ENCODE measurements at places on chromosomes 13 and 19.
A peak's percentile ranks its signal among the peaks of the same experiment; 100 is the strongest.

GRCh38 chr19:5113633-5114586 lies 145.0 kb downstream of the KDM4B start:
- DNase-seq = no peak

GRCh38 chr13:51287758-51288157 lies 51.7 kb upstream of the SERPINE3 start:
- no peak for DNase-seq

GRCh38 chr13:112859128-112859816 lies 109.7 kb upstream of the MCF2L start:
- no peak for DNase-seq

DNA sequence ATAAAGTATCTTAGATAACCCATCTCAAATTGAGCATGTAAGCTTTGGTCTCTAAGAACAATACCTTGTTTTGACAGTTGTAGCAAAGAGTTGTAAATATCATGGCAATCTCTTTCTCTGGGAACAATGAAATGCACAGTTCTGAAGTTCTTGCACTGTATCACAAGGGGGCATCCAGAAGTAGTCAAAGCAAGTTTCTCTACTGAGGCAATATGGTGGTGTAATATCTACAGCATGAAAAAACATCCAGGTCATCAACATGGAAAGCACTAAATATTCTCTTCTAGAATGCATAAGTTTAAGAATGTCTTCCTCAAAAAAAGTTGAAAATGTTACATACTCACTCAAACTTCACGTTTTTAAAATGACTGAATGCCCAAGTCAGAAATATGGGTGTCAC lies 19.6 kb downstream of the MTMR6 start:
- DNase-seq = no peak

DNA sequence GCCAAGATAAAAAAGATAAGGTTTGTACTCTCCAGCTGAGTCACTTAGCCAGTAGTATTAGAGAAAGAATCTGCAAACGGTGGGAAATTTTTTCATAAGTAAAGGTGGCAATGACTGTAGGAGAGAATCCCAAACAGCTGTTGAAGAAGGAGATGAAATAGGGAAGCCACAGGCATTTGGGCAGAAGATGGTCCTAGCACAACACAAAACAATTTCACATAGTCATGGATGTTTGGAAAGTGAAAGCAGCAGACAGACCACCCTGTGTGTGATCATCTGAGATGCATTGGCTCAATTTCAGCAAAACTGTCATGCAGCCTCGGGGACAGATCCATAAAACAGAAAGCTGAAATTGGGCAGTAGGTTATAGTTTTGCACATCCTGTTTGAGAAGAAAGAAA lies 2832.4 kb downstream of the PCDH9 start:
- no peak for DNase-seq

DNA sequence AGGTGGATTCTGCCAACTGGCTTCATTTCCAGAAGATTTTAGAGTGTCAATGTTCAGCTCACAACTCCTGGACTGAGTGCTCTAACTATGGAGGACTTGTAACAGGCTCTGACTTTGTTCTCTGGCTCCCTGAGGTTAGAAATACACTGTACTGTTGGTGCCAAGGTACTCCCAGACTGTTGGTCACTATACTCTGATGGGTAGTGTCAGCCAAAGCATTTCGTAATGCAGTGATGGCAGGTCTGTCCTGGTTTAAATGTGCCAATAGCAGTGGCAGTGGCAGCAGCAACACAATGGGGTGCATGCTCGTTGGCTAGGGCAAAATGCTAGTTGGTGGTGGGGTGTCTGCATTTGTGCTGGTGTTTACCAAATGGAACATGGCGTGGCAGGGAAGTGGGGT lies 472.2 kb downstream of the TDRD3 start:
- no peak for DNase-seq

DNA sequence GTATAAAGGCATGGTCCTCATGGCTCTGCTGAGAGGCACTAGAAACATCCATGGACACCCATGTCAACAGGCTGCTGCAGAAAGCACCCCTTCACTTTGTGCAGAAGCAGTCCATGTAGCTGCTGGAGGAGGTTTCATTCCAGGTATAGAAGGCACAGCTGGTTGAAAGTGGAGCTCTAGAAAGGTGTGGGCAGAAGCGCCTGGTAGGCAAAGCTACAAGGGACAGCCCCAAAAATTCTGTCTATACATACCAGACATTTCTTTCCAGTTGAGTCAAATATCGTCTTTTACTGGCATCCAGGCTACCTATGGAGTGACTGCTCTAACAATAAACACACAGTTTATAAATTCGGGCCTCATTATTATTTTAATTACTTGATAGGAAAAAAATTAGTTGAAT lies 129.3 kb downstream of the ENOX1 start:
- no peak for DNase-seq

GRCh38 chr13:112007191-112007590 lies 59.8 kb upstream of the SOX1 start:
- no peak for DNase-seq

DNA sequence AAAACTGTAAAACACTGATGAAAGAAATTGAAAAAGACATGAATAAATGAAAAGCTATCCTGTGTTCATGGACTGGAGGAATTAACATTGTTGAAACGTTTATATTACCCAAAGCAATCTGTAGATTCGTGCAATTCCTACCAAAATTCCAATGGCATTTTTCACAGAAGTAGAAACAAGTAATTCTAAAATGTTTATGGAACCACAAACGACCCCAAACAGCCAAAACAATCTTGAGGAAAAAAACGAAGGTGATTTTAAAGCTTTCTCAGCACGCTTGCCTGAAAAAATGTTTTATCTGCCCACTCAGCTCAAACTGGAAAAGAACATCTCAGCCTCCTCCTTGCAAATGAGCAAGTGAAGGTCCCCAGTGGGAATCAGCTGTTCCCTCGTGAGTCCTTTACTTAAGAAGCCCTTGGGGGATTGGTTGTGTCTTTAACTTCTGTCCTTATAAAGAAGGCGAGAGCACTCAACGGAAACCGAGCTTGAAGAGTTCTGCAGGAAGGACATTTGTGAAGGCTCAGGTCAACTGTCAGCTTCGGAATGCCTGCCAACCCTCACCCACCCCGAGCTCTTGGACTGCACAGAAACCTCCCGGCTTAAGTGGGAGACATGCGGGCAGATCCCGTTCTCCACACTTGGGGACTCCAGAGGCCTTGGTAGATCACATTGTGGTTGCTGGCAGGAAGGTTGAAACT lies 256.0 kb upstream of the IRS2 start:
- no peak for DNase-seq

DNA sequence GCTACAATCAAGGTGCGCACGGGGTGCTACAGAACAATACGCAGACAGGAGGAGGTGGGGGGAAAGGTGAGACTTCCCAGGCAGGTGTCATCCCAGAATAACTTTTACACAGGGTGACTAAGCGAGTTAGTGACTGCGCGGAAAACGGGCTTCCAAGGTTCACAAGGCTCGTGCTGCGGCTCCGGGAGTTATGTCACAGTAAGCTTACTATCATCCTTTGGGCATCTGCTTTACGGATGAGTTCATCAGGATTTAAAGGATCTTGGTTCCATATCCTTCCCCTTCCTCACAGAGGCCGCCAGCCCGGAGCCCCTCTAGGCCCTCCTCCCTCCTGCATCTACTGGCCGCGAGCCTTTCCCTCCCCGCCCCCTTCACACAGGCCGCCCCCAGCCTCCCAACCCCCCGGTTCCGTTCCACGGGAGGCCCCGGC lies 474 bp upstream of the IFT88 start:
- peak; percentile 57 for DNase-seq

- DNase-seq = no peak
These were observed 607.6 kb downstream of the PCDH17 start for GRCh38 chr13:58238972-58239773.

DNA sequence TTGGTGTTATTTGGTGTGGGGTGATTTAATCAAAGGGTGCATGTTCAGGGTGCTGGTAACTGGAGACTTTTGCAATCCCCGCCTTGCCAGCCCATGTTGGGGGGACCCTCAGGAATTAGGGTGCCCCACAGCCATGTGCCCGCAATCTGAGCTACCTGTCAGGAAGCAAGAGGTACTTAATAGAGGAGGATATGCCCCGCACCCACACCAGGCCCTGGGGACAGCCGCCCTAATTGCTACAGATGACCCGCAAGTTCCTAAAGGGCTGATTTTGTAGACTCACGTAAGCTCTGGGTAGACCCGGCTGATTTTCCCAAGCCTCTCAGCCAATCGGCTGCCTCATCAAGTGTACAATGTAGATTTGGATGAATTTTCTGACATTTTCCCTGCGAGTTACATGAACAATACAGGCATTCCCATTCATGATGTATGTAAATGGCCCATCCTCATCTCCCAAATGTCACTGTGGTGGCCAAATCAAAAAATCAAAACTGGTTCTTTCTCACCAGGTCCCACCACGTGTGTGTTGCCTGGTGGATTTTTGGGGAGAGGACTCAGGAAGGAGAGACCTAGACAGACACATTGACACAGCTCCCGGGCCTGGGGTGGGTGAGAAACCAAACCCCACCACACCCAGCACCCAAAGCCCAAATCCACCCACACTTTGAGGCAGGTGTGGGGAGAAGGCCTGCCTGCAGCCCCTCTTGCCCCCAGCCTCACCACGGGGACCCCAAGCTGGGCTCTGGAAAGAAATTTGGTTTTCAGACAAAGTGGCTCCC lies 119.2 kb upstream of the SPACA7 start:
- DNase-seq = no peak

- DNase-seq = no peak
These were observed 9.8 kb upstream of the KCNN4 start for GRCh38 chr19:43790587-43790986.

GRCh38 chr19:43997631-43998290 lies 5.0 kb upstream of the ZNF230 start:
- no peak for DNase-seq

- DNase-seq = peak; percentile 56
These were observed 11.7 kb downstream of the PRR36 start for GRCh38 chr19:7862413-7862951.

GRCh38 chr13:26771796-26772195 lies 11.2 kb upstream of the GPR12 start:
- DNase-seq = no peak

DNA sequence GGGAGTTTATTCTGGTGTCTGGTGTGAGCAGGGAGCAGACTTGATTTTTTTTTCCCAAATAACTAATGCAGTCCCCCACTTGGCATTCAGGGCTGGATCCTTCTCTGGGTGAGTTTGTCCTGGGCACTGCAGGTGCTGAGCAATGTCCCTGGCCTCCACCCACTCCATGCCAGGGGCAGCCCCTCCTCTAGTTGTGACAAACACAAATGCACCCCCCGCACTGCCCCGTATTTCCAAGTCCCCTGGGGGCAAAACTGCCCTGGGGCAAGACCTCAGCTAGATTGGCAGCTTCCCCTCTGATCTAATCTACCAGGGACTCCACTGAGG lies 6.4 kb downstream of the MOB3A start:
- no peak for DNase-seq

GRCh38 chr19:44202974-44203373 lies 9.4 kb upstream of the ZNF227 start:
- DNase-seq = no peak

DNA sequence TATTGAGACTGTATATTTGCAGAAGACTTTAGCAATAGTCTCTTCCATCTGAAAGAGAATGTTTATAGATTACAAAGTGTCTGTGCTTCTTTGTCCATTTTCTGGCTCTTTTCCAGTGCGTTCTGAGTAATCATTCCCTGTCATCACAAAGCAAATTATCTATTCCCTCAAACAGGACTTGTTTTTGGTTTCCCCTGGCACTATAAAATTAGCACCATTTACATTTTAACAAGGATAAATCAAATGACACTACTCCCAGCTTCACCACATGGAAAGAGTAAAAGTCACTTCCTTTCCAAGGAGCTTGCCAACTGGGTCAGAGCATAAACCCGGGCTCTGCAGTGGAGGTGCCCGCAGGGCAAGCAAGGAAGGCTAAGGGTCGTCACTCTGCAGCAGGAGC lies 88.1 kb downstream of the SHISA2 start:
- DNase-seq = no peak

DNA sequence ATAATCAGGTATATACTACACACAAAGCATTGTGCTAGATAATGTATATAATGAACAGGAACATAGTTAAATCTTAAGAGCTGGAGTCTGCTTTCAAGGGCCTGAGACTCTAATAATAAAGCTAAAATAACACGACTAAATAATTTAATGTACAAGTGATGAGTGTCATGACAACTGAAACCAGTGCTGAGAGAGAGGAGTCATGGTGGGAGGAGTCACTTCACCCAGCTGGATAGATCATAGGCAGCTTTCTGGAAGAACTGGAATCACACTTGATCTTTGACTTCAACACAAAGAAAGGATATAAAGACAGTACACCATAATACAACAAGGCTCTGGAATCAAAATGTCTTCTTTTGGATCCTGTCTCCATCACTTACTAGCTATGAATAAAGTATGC lies 7.1 kb downstream of the RBM26 start:
- no peak for DNase-seq

GRCh38 chr13:113730258-113730691 lies 28.8 kb upstream of the TMEM255B start:
- no peak for DNase-seq

DNA sequence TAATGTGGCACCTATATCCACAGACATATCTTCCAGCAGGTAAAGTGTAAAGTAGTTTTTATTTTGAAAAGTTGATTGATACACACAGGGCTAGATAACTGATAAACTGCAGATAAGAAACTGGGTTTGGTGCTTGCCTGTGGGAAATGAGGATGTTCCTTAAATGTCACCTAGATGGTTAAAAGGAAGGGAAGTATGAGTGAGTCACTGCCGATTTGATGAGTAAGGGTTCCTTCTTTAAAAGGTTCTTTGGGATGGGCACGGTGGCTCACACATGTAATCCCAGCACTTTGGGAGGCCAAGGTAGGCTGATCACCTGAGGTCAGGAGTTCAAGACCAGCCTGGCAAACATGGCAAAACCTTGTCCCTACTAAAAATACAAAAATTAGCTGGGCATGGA lies 73.8 kb upstream of the FRY start:
- no peak for DNase-seq

DNA sequence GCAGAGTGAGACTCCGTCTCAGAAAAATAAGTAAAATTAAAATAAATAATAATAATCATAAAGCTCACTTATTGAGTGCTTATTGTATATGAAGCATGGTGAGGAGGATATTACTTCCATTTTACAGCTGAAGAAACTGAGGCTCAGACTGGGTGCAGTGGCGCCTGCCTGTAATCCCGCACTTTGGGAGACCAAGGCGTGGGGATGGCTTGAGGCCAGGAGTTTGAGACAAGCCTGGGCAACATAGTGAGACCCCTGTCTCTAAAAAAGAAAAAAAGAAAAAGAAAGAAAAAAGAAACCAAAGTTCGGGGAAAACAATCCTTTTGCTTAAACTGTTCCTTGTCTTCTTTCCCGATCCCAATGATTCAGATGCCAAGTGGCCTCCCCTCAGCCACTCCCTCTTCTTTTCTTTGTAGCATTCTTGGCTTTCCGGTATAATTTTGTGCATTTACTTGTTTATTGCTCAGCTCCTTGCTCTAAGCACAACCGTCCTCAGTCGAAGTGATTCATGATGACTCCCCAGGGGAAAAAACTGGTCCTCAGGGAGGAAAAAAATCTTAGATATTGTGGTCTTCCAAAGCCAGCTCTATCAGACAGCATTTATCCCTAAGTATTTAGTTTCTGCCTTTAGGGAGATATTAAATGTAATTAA lies 965 bp upstream of the EIF3G start:
- DNase-seq = no peak

GRCh38 chr13:109707044-109707741 lies 79.2 kb downstream of the IRS2 start:
- peak; percentile 25 for DNase-seq

All from NCI-H1105 (cell line).